ENCODE measurements at places on chromosomes 5 and 9.

- DNase-seq = no peak
- H3K27me3 ChIP-seq = no peaks in the 10 kb centered on the region
- no peak overlapping the region for H3K4me3 ChIP-seq
- no peak overlapping the region for H3K27ac ChIP-seq
- H3K4me1 ChIP-seq = no peaks in the 10 kb centered on the region
Observed at GRCh38 chr9:76629205-76629990, 134.8 kb upstream of the PCA3 start.

- H3K4me1 ChIP-seq = no peaks in the 10 kb centered on the region
- H3K27me3 ChIP-seq = no peaks in the 10 kb centered on the region
- H3K27ac ChIP-seq = no peak overlapping the region
- no peak for DNase-seq
- no peak overlapping the region for H3K4me3 ChIP-seq
- no peaks in the 10 kb centered on the region for H3K36me3 ChIP-seq
Observed at GRCh38 chr9:114777821-114778609, 27.8 kb downstream of the TNFSF15 start.

DNA sequence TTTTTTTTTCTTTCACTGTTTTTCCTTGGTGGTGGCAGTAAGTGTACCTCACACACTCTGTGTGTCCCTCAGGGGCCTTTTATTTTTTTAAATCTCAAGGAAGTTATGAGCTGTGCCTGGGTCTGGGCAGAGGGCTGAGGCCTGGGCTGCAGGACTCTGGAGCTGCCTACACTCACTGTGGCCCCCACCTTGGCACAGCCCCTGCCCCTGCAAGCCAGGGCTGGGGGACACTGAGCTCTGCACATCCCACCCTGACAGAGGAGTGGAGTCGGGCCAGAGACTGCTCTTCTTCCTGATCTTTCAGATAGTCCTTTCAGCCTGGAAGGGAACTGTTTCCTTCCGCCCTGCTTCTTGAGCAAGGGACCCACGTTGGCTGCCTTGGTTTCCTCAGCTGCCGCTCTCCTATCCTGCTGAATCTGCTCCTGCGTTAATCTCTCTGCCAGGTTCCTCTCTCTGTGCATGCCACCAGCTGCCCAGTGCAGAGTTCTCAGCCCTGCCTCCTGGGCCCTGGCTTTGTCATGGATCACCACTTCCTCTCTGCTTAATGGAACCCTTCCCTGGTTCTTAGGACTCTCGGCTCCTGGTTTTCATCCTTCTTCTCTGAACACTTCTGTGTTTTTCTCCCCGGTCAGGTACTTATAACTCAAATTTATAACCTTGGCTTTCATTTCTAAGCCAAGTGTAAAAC, 502.3 kb downstream of the DIRAS2 start:
- DNase-seq = no peak
- no peak overlapping the region for H3K27ac ChIP-seq
- no peaks in the 10 kb centered on the region for H3K36me3 ChIP-seq
- no peaks in the 10 kb centered on the region for H3K4me1 ChIP-seq
- no peaks in the 10 kb centered on the region for H3K27me3 ChIP-seq

- H3K27ac ChIP-seq = no peak overlapping the region
- H3K36me3 ChIP-seq = no peaks in the 10 kb centered on the region
- H3K4me1 ChIP-seq = no peaks in the 10 kb centered on the region
- no peak for DNase-seq
- no peak overlapping the region for H3K4me3 ChIP-seq
Observed at GRCh38 chr9:121813519-121814210, 162.2 kb downstream of the DAB2IP start.

DNA sequence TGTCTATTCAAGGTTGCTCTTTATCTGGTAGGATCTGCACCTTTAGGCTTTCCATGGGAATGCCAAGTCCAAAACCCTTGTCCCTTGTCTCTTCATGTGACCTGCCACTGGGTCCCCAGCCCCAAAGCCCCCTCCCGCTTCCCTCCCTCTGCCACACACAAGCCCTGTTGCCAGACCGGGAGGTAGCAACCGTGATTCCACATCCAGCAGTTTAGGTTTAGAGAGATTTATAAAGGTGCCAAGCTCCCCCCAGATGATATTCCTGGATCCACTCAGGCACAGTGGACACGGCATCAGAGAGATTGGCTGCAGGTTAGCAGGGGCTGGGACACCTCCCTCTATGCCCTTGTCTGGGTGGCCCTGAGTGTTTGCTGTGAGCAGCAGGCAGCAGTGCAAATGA, 504.7 kb downstream of the CCDC171 start:
- H3K4me1 ChIP-seq = no peaks in the 10 kb centered on the region
- H3K27me3 ChIP-seq = no peaks in the 10 kb centered on the region
- H3K36me3 ChIP-seq = no peaks in the 10 kb centered on the region

- H3K4me3 ChIP-seq = no peak overlapping the region
- DNase-seq = no peak
- no peaks in the 10 kb centered on the region for H3K4me1 ChIP-seq
- H3K27me3 ChIP-seq = no peaks in the 10 kb centered on the region
Observed at GRCh38 chr5:68176802-68177479, 38.6 kb upstream of the PIK3R1 start.

DNA sequence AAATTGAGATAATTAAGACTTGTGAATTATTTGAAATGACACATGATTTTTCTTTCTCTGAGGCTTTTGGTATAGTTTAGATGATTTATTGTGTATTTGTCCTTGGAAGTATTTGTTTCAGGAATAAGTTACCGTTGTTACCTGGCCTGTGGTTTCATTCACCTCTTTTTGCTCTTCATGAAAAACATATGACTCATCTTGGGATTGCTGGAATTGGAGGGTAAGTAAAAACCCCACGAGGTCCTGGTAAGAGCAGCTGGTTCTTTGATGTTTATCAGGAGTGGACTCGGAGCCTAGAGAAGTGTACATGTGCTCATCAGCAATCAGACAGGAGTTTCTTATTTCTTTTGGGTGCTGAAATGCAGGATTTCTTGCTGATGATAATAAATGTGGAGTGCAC, 275.3 kb downstream of the PSAT1 start:
- no peak overlapping the region for H3K4me3 ChIP-seq
- H3K27ac ChIP-seq = no peak overlapping the region
- H3K27me3 ChIP-seq = no peaks in the 10 kb centered on the region
- H3K4me1 ChIP-seq = no peaks in the 10 kb centered on the region

- H3K4me1 ChIP-seq = no peaks in the 10 kb centered on the region
- no peaks in the 10 kb centered on the region for H3K36me3 ChIP-seq
- no peaks in the 10 kb centered on the region for H3K27me3 ChIP-seq
- no peak overlapping the region for H3K4me3 ChIP-seq
- DNase-seq = no peak
Observed at GRCh38 chr9:114050226-114050568, 27.9 kb downstream of the AMBP start.

DNA sequence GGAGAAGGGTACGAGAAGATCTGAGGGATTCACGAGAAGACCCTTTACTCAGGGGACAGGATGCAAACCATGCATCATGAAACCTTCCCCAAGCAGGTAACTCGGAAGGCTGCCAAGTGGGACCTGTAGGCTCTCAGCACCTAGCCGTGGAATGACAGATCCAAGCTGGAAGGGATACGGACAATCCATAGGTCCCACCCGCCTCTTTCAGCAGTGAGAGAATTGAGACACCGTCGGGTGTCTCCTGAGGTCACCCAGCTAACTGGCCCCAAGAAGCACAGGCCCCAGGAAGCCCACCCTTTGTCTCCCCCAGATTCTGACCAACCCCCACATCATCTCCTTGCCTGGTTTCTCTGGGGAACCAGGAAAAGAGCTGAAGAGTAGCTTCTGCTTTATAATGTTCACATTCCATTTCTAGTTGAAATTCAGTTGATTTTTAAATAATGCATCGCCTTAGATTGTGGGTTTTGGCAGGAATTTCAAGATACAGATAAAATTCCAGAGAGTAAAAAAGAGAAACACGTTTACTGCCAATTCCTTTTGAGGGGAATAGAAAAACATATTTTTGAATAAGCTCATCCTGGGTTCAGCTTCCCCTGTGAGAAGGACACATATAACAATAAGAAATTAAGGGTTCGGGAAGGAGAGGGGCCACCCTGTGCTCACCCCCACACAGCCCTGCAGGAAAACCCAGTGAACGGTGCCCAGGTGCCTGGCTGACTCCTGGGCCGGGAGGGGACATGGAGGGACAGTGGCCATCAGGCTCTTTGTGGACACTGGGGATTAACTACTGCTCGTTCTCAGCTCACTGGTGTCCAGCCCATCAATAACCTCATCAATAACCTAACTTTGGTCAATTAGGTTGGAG, 51.1 kb downstream of the NSUN2 start:
- H3K27ac ChIP-seq = no peak overlapping the region
- no peak overlapping the region for H3K4me3 ChIP-seq

- peaks cover 21% of the 10 kb centered on the region for H3K4me1 ChIP-seq
- no peak overlapping the region for H3K4me3 ChIP-seq
- DNase-seq = no peak
- no peaks in the 10 kb centered on the region for H3K36me3 ChIP-seq
- H3K27me3 ChIP-seq = no peaks in the 10 kb centered on the region
Observed at GRCh38 chr5:80147119-80147815, 108.6 kb downstream of the SERINC5 start.

DNA sequence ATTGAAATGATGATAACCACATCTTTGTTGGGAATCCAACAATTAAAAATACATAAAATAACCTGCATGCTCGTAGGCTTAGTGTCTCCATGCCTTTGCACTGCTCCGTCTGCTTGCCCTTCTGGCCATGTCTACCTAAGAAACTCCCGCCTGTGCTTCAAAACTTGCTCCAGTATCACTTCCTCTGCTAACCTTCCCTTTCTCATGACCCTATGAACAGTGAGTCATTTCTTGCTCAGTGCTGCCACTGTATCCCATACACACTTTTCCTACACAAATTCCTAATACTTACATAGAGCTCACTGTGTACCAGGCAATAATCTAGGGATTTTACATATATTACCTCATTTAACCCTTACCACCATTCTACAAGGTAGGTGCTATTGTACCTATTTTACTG, 33.5 kb downstream of the TMEM245 start:
- H3K4me3 ChIP-seq = no peak overlapping the region
- no peak overlapping the region for H3K27ac ChIP-seq
- no peaks in the 10 kb centered on the region for H3K4me1 ChIP-seq
- no peak for DNase-seq

GRCh38 chr5:154406231-154406630, 39.6 kb upstream of the SAP30L start:
- no peak overlapping the region for H3K4me3 ChIP-seq
- H3K36me3 ChIP-seq = no peaks in the 10 kb centered on the region
- H3K27ac ChIP-seq = no peak overlapping the region
- peaks cover 10% of the 10 kb centered on the region for H3K4me1 ChIP-seq

GRCh38 chr5:170541146-170541769, 37.4 kb downstream of the KCNIP1 start:
- DNase-seq = no peak
- no peak overlapping the region for H3K27ac ChIP-seq
- no peak overlapping the region for H3K4me3 ChIP-seq
- no peaks in the 10 kb centered on the region for H3K36me3 ChIP-seq
- no peaks in the 10 kb centered on the region for H3K27me3 ChIP-seq

DNA sequence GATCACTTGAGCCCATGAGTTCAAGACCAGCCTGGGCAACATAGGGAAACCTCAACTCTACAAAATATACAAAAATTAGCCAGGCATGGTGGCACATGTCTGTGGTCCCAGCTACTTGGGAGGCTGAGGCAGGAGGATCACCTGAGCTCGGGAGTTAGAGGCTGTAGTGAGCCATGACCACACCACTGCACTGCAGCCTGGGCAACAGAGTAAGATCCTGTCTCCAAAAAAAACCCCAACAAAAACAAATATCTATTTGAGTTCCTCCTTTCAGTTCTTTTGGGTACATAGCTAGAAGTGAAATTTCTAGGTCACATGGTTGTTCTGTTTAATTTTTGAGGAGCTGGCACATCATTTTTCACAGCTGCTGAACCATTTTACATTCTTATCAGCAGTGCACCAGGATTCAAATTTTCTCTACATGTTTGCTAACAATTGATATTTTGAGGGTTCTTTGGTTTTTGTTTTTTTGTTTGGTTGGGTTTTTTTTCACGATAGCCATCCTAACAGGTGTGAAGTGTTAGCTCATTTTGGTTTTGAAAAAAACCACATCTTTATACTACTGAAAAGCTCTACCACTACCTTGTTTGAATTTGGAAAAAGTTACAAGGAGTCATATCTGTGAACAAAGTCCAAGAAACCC, 176.9 kb upstream of the SLC12A2 start:
- no peak for DNase-seq
- H3K4me1 ChIP-seq = no peaks in the 10 kb centered on the region
- no peaks in the 10 kb centered on the region for H3K27me3 ChIP-seq

GRCh38 chr9:117644932-117645636, 59.1 kb upstream of the TLR4 start:
- H3K36me3 ChIP-seq = no peaks in the 10 kb centered on the region
- no peaks in the 10 kb centered on the region for H3K27me3 ChIP-seq
- H3K4me1 ChIP-seq = peaks cover under 1% of the 10 kb centered on the region

DNA sequence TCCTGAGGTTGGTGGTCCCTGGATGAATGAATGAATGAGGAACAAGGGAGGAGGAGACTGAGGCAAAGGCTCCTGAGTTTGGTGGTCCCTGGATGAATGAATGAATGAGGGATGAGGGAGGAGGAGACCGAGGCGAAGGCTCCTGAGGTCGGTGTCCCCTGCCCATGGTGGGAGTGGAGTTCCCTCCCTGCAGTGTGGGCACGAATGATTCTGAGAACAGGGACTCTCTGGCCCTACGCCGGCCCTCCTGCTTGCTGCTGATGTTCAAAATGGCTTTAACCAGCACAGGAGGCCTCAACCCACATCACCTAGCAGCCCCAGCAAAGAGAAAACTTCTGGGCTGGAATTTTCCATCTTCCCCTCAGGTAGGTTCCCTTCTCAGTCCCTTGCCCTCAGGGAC, 377.8 kb downstream of the IRX2 start:
- H3K36me3 ChIP-seq = no peaks in the 10 kb centered on the region
- no peak overlapping the region for H3K4me3 ChIP-seq
- no peak for DNase-seq
- H3K27me3 ChIP-seq = no peaks in the 10 kb centered on the region
- H3K27ac ChIP-seq = no peak overlapping the region

DNA sequence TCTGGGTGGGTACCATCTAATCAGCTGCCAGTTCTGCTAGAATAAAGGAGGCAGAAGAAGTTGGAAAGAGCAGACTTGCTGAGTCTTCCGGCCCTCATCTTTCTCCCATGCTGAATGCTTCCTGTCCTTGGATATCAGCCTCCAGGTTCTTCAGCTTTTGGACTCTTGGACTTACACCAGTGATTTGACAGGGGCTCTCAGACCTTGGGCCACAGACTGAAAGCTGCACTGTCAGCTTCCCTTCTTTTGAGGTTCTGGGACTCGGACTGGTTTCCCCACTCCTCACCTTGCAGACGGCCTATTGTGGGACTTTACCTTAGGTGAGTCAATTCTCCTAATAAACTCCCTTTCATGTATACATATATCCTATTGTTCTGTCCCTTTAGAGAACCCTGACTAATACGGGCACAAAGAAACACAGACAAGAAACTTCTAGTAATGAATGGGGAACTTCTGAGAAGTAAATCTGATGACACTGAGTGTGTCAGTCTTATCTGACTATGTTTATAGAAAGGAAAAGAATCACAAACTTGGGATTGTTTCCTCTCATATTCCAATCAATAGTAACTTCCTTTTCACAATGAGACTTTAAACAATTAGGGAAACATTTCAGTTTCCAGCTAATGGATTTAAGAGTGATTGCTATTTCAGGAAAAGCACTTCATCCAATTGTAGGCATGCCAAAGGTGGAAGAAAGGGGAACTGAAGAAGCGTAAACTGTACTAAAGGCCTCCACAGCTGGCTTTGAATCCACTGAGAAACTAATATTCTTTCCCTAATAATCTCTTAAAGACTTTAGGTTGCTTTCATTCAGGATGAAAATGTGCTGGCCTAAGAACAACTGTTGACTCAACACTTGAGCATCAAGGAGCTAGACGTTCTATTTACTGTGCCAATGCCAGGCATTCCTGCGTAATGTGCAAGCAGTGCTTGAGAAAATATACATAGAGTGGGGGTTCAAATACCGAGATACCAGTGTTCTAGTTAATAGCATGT, 127.9 kb upstream of the PTGER4 start:
- no peak for DNase-seq
- H3K27ac ChIP-seq = no peak overlapping the region
- no peak overlapping the region for H3K4me3 ChIP-seq
- no peaks in the 10 kb centered on the region for H3K36me3 ChIP-seq
- H3K4me1 ChIP-seq = no peaks in the 10 kb centered on the region
